ENCODE measurements at places on chromosomes 7 and 10.
A peak's percentile ranks its signal among the peaks of the same experiment; 100 is the strongest.

DNA sequence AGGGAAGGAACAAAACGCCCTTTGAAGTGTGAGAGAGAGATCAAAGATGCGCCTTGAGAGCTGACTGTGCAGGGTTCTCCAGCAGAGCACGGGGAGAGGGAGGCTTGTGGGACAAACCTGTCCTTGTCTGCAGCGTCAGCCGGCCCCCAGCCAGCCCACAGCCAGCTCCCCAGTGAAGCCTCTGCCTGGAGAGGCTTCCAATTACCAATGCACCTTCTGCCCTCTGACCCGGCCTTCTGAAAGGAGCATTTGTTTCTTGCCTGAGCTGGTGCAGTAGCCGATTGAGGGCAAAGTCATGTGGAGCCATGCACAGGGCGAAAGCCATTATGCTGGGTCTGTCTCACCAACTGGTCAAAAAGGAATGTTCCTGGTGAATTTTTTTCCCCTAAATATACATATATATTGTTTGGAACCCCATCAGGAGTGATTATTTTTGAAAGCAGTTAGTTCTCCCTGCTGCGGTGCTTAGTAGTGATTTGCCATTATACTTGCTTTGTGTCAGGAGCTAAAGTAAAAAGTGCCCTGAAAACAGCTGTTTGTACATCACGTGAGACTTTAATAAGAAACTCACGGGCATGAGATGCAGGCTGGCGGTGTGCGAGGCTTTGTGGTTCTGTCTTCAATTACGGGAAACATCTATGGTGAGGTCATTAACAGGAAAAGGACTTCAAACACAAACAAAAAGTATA is 268.6 kb downstream of the KLF6 start:
- no peak for DNase-seq

DNA sequence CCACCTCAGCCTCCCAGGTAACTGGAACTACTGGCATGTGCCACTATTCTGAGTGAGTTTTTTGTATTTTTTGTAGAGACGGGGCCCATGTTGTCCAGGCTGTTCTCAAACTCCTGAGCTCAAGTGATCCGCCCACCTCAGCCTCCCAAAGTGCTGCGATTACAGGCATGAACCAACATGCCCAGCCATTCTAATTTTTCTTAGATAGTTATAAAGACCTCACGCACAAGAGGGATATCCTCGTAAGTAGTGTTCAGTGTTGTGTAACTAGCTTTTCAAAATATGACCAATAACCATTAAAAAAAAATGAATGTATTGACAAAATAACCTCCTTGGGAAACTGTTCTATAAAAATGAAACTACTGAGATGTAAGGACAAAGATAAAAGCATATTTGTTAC is 90.5 kb upstream of the FERD3L start:
- no peak for DNase-seq

DNA sequence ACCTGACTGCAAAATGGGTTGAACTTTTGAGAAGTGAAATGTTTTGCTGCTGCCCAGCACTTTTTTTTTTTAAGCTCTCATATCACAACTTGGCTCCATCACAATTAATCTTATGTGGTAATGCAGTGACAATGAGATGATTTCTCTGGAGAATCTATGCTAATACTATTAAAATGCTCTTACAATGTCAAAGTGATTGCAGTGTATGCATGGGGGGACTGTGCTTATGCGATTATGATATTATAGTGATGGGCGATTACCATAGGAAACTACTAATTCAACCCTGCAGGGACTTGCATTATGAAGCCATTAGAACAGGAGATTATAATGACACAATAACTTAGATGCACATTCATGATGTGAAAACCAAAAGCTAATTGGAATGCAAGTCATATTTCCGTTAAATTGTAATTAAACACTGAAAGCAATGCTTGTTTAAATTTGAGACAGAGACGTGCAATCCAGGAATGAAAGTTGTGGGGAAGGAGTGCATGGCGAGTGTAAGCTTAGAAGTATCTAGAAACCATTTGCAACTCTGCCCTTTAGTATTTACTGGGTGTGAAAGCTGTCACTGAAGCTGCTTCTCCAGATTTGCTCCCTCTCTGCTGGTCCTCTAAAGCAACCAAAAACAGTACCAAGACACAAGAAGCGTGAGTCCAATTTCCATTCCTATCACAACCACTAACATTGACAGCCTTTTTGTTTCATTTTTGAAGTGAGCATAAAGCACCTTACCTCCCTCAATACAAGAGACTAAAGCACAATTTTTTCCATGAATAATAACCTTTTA is 21.6 kb downstream of the PTER start:
- no peak for DNase-seq

- DNase-seq: no peak
Observed at GRCh38 chr10:10293481-10293951, 724.2 kb upstream of the CELF2 start.

DNA sequence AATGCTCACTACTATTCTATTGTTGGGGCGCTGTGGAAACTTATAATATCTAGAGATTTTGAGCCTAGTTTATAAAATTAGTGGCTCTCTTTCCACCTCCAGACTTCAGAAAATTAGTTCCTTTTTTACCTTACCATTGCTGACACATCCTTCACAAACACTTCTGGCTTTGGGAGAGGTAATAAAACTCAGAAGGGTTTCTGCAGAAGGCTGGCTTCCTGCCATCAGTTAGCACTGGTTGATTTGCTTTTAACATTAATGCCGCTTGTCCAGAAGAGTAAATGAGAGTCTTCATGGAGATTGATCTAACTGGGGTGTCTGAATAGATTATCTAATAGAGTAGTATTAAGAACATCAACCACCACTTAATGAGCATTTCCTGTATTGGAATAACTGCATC is 20.3 kb downstream of the ACSM6 start:
- DNase-seq: no peak

DNA sequence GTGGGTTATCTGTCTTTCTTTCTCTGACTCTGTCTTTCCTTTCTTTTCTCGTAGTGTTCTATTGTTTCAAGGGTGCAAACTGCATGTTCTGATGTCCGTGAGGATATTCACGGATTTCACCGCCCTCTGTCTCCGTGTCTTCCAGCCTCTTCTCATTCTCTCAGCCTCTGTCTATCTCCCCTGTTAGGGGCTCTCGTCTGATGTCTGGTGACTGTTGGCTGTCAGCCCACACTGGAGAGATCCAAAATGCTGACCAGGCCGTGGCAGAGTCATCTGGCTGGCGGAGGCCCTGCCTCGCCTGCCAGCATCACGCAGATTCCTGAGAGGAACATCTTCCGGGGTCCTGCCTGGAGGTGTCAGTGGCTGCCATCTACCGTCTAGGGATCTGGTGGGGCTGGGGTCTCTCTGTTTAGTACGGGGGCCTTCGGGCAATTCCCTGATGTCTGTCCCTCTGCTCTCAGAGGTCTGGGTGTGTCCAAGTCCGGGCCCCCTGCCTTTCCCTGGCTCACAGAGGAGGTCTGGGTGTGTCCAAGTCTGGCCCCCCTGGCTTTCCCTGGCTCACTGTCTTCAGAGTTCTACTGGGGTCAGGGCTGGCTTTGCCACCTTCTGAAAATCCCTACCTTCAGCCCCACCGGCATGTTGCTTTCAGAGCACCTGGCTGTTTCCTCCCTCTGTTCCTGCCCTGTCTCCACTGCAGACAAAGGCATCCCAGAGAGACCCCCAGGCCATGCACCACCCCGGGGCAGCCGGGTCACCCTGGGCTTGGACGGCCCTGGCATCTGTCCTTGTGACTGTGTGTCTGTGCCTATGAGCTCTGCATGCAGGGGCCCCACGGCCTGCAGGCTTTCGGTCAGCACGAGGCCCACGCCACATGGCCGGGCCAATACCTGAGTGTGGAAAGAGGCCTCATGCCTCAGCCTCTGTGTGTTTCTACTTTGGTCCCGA is 14.0 kb upstream of the SCART1 start:
- no peak for DNase-seq

DNA sequence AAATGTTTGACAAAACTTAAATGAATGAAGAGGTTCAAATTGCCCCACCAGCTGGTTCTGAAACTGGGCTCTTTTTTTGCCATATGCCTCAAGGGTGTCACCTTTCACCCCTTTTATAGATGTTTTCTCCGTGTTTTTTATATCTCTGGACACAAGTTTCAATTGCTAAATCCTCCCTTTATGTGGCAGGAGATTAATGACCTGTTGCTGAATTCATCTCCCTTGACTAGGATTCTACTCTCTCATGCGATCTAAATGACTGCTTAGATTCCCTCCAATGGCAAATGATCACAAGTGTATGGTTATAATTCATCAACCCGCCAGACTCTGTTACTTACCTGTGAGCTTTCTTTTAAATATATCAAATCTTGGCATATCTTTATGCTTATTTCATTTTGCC is 677.0 kb upstream of the POT1 start:
- no peak for DNase-seq

- DNase-seq: no peak
Observed at GRCh38 chr10:115649217-115649616, 556.1 kb downstream of the ATRNL1 start.

DNA sequence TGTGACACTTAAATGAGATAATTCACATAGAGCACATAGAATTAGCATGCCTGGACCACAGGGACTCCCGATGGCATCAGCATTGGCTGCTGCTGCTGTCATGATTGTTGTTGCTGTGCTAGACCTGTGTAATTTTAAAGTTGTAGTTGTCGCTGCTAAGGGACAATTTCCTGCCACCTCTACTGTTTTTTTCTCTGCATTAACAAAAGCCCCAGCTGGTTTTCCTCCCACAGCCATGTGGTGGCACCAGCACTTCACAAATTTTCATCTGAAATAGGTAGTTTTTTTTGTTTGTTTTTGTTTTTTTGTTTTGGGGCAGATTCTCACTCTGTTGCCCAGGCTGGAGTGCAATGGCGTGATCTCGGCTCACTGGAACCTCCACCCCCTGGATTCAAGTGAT is 25.4 kb upstream of the PRXL2A start:
- DNase-seq: peak; percentile 68

DNA sequence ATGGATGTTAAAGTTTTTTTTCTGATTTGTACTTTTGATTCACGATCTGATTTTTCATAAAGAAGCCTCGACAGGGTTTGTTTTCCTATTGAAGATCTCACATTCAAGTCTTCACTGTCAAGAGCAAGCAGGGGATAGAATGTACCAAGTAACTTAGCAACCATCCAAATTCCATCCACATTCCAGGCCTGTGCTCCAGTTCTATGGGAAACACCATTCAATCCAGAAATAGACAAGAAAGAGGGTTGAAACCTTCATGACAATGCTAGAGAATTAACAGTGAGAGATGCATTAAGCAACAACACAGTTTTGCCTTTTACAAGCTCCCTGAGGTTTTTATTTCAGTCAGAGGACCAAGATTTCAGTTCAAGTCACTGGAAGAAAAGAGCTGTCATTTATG is 300.2 kb downstream of the NEBL start:
- no peak for DNase-seq

GRCh38 chr7:116455499-116455898 is 44.0 kb upstream of the CAV2 start:
- no peak for DNase-seq

DNA sequence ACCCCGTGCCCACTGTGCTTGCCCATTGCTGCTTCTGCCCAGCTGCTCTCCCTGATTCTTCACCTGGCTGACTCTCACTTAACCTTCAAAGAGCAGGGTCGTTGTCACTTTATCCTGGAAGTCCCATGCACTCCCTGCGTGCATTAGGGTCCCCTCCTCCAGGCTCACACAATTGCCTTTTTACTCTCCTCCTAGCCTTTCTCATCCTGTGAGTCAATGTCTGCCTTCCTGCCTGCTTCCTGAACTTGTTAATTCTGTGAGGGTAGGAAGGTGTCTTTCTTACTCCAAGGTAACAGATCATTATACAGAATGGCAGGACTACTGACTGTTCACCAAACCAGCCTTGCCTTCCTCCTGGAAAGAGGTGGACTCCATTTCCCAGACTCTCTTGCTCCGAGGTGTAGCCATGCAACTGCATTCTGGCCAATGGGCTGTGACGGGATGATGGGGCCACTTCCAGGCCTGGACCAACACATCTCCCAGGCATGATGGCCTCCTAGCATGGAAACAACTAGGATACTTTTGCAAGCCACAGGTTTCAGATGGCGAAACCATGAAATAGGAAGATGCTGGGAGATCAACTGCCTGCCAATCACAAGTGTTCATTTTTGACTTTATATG is 54.7 kb downstream of the ARHGAP22 start:
- no peak for DNase-seq

- DNase-seq: no peak
Observed at GRCh38 chr7:2513702-2514101, 5.9 kb upstream of the LFNG start.

GRCh38 chr10:11295492-11295891 is 277.8 kb downstream of the CELF2 start:
- DNase-seq: no peak

- no peak for DNase-seq
Observed at GRCh38 chr10:118810796-118811505, 56.2 kb upstream of the CACUL1 start.

- peak; percentile 40 for DNase-seq
Observed at GRCh38 chr10:19817231-19817933, 1.1 kb downstream of the PLXDC2 start.

DNA sequence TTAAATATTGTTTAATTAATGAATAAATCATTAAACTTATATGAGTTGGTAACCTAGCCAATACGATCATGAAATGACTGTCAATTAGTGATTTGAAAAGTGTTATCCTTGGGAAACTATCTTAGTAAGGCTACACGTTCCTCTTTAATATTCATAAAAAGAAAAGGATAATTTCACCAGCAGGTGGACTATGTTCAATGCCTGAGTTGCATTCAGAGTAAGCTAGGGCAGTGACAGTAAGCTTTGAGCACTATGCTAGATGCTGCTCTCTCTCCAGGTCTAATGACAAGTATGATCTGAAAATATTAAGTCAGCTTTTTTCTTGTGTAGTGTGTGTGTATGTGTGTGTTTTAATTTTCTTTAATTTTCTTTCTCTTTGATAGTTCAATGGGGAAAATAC is 486.3 kb upstream of the PCDH15 start:
- DNase-seq: no peak

GRCh38 chr10:124611738-124612137 is 132.4 kb downstream of the FAM53B start:
- DNase-seq: peak; percentile 43

DNA sequence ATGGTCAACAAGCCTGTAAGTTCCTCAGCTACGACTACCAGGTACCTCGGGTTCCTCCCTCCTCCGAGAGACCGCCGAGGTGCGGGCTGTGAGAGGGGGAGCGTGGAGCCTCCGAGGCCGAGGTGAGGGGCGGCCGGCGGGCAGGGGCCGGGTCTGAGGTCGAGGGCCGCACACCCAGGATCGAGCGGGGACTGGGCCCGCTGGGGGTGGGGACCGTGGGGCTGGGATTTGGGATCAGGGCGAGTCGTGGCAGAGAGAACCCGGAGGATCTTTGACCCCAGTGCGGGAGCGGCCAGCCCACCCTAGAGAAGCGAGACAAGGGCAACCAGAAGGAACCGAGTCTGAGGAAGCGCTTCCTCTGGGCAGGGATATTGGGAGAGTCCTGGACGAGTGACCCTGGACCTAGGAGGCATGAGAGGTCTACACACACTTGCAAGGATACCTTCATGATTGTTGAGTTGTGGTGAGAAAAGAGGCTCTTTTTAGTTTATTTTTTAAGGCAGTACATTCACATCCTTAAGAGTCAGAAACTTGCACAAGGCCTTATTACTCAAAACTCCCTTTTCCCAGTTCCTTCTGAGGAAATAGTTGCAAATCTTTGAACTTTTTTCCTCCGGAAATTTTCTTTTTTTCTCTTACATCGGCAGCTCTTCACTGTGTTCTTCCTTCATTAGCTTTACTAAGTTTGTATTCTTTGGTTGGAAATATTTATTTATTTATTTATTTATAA is 395 bp downstream of the ZNF487 start:
- peak; percentile 72 for DNase-seq
